Adrenal gland (tissue), 19 donors: ENCODE measurements at places on chromosomes 16 and 17. TPM values are rescaled to one million over a fixed set of nuclear protein-coding genes. Genes with fewer than 3 reads are reported as not detected.

GRCh38 chr17:45129940-45130680 is 2.2 kb downstream of the PLCD3 start:
- no peaks in the 10 kb centered on the region for H3K27me3 ChIP-seq
- no peaks in the 10 kb centered on the region for H3K36me3 ChIP-seq
- DNase-seq = peak; percentile 86
- no peak overlapping the region for H3K4me3 ChIP-seq

DNA sequence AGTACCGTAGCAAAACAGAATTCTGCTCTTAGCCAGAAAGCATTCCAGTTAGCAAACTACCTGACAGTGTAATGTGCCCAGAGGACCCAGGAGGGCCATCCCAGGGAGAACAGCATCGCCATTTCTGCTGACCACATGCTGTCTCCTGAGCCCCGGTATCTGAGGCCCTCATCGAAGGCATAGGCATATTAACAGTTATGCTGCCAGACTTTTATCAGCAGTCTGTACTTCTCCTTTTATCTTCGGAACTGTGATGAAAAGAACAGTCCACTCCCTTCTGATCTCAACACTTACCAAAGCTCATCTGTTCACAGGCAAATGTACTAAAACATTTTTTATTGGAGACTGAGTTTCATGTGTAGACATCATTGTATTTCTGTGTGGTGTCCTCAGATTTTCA is 236.4 kb downstream of the PRKCA start:
- H3K4me3 ChIP-seq = no peak overlapping the region
- H3K27ac ChIP-seq = peak overlapping the region; percentile 17
- no peaks in the 10 kb centered on the region for H3K36me3 ChIP-seq
- DNase-seq = no peak
- H3K4me1 ChIP-seq = peaks cover 50% of the 10 kb centered on the region

GRCh38 chr16:20515688-20516090 is 60.5 kb downstream of the ACSM2B start:
- H3K4me3 ChIP-seq = no peak overlapping the region
- no peak overlapping the region for H3K27ac ChIP-seq
- no peaks in the 10 kb centered on the region for H3K27me3 ChIP-seq
- no peaks in the 10 kb centered on the region for H3K36me3 ChIP-seq
- H3K4me1 ChIP-seq = no peaks in the 10 kb centered on the region
- no peak for DNase-seq

- no peaks in the 10 kb centered on the region for H3K36me3 ChIP-seq
- H3K27me3 ChIP-seq = no peaks in the 10 kb centered on the region
- no peak overlapping the region for H3K4me3 ChIP-seq
- no peak overlapping the region for H3K27ac ChIP-seq
- peak; percentile 25 for DNase-seq
- H3K4me1 ChIP-seq = no peaks in the 10 kb centered on the region
Observed at GRCh38 chr16:83887564-83887963, 11.4 kb upstream of the MLYCD start.

GRCh38 chr16:86556576-86556975 is 1.5 kb upstream of the MTHFSD start:
- no peak for DNase-seq
- H3K27ac ChIP-seq = no peak overlapping the region
- peaks cover 7% of the 10 kb centered on the region for H3K4me1 ChIP-seq
- H3K36me3 ChIP-seq = no peaks in the 10 kb centered on the region

DNA sequence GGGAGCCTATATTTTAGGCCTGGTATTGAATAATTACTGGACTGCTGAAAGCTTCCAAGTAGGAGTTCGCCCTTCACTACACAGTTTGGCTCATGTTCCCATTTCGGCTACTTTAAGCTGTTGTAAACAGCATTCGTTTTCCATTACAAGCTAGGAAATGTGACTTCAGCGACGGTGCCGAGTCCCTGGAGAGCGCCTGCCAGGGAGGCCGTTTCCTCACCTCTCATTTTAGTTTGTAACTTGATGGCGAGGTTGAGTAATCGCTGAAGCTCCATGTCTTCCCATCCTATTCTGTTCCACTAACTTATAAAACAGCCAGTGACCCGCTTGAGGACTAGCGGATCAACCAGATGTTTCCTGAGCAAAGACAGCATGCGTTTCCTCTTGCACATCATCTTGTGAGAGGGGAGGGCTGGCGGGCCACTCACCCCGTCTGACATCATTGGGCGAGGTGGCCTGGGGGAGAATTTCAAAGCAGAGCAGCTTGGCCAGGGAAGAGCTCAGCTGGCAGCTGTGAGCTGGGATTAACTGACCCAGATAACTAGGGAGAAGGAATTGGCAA is 32.9 kb downstream of the PCTP start:
- no peaks in the 10 kb centered on the region for H3K27me3 ChIP-seq
- no peak overlapping the region for H3K27ac ChIP-seq
- no peaks in the 10 kb centered on the region for H3K4me1 ChIP-seq

GRCh38 chr16:1069154-1069553 is 3.4 kb upstream of the SSTR5 start:
- H3K4me1 ChIP-seq = no peaks in the 10 kb centered on the region
- peaks cover 24% of the 10 kb centered on the region for H3K27me3 ChIP-seq
- H3K36me3 ChIP-seq = no peaks in the 10 kb centered on the region
- no peak overlapping the region for H3K27ac ChIP-seq
- no peak for DNase-seq
- H3K4me3 ChIP-seq = no peak overlapping the region

- DNase-seq = no peak
- no peak overlapping the region for H3K4me3 ChIP-seq
- H3K4me1 ChIP-seq = peaks cover 7% of the 10 kb centered on the region
Observed at GRCh38 chr17:80138856-80139426, 8.0 kb downstream of the EIF4A3 start.

DNA sequence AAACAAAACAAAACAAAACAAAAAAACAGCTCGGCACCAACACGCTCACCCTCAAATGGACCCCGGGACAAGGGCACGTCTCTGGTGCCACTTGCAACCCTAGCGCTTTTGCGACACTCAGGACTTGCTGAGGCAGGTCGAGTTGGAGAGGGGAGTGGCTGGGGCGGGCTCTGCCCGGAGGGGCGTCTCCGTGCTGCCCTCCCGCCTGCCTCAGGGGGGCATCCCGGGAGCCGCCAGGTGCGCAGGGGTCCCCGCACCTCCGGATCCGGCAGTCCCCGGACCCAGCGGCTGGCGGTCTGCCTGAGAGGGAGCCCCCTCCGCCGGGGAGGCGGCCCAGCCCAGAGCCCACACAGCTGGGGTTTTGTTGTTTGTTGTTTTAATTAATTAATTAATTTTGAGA is at the start of gene SLC52A1:
Gene SLC52A1, minus strand, starts transcription at position 112 of the 400 bp plus-strand sequence. CDS start 820 bp downstream, outside the sequence.
- peaks cover 6% of the 10 kb centered on the region for H3K27me3 ChIP-seq
- no peak for DNase-seq
- no peaks in the 10 kb centered on the region for H3K36me3 ChIP-seq
- H3K4me3 ChIP-seq = peak within 1 kb of the TSS; percentile 26

GRCh38 chr17:72338847-72339790 is 218.3 kb downstream of the SOX9 start:
- H3K4me3 ChIP-seq = no peak overlapping the region
- H3K36me3 ChIP-seq = no peaks in the 10 kb centered on the region
- DNase-seq = peak; percentile 16
- no peak overlapping the region for H3K27ac ChIP-seq
- H3K27me3 ChIP-seq = no peaks in the 10 kb centered on the region

DNA sequence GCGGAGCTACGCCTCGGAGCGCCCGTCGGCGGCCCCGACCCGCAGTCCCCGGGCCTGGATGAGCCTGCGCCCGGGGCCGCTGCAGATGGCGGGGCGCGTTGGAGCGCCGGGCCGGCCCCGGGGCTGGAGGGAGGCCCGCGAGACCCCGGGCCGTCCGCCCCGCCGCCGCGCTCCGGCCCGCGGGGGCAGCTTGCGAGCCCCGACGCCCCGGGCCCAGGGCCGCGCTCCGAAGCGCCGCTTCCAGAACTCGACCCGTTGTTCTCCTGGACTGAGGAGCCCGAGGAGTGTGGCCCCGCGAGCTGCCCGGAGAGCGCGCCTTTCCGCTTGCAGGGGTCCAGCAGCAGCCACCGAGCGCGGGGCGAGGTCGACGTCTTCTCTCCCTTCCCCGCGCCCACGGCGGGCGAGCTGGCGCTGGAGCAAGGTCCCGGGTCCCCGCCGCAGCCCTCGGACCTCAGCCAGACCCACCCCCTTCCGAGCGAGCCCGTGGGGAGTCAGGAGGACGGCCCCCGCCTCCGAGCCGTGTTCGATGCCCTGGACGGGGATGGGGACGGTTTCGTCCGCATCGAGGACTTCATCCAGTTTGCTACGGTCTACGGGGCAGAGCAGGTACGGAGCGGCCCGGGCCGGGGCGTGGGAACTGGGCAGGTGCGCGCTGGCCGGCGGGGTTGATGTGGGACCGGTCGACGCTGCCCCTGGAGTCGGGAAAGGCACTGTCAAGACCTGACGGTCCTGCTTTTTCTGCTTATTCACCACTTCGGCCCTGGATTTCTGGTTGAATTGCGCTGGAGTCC is 861 bp downstream of the RAB11FIP3 start:
- peak; percentile 40 for DNase-seq
- H3K27ac ChIP-seq = peak overlapping the region; percentile 94
- no peaks in the 10 kb centered on the region for H3K27me3 ChIP-seq
- peaks cover 47% of the 10 kb centered on the region for H3K4me1 ChIP-seq

DNA sequence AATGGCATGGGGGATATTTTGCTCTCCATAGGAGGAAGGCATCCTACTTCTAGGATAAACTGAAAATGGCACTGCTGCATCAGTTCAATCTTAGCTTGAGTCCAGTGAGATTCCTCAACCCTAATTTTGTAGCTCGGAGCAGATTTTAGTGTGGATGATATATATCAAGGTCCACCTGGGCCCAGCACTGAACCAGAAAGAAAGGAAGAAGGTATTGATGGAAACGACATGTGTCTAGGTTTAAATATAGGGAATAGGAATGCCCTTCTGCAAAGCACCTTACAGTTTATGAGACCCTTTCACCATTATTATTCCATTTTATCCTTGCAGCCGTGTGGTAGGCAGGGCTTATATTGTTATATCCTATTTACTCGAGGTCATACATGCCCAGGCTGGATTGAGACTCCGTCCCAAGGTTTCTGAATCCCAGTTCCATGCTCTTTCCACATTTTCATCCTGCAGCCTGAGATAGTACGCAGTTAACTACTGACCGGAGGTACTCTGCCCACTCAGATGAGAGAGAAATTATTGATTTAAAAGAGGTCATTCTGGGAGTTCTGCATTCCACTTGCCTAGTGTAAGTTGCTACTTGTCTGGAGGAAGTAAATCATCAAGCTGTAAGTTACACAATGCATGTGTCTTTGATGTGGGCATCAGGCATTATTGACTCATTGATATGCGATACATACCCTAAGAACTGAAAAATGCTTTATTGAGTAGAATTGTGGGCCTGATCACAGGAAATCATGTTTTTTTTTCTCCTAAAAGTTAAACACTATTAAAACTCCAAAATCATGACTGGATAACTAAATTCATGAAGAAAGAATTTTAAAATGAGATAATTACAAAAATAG is 10.1 kb downstream of the KRT39 start:
- H3K27ac ChIP-seq = no peak overlapping the region
- no peaks in the 10 kb centered on the region for H3K4me1 ChIP-seq
- no peaks in the 10 kb centered on the region for H3K27me3 ChIP-seq
- no peaks in the 10 kb centered on the region for H3K36me3 ChIP-seq
- H3K4me3 ChIP-seq = no peak overlapping the region

DNA sequence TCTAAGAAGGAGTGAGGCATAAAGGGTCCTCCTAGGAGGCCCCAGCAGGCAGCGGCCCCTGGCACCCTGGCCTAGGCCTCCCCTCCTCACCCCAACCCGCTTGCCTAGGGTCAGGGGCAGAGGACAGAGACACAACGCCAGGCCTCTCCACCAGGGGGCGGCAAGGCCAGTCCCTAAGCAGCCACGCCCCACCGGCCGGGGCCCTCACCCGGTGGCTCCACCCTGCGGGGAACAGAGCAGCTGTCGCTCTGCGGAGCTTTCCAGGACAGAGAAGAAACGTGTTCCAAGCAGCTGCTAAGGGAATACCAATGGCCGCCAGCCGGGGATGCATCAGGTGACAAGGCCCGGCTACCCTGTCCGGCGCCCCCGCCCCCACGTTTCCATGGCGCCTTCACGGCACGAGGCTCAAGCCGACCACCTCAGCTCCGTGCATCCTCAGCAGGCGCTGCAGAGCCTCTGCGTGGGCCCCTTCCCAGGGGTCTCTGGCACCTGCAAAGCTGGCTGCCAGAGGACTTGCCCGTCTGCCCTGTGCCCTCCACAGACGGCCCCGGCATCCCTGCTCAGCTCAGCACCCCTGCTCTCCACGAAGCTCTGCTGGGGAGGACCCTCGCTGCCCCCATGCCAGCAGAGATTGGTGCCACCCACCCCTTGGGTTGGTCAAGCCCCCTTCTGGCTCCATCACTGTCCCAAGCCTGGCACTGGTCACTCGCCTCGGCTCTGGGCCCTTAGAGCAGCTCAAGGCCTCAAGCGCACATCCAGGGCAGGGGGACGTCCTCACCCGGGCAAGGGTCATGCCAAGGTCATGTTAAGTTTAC is 5.6 kb downstream of the ZNF598 start:
- peaks cover 42% of the 10 kb centered on the region for H3K4me1 ChIP-seq
- peaks cover 45% of the 10 kb centered on the region for H3K36me3 ChIP-seq
- peak; percentile 93 for DNase-seq
- no peak overlapping the region for H3K4me3 ChIP-seq

Gene MYH2
- total RNA-seq = not detected

Gene ELP5
- 80.4 TPM for total RNA-seq

Gene LDHD
- 26.1 TPM for total RNA-seq

Gene TNK1
- total RNA-seq = 1.9 TPM

Gene KCTD11
- 6.8 TPM for total RNA-seq

Gene LRRC37A2
- 5.6 TPM for total RNA-seq

Gene ATP2A1
- 0.97 TPM for total RNA-seq

Gene RHBDL3
- total RNA-seq = 6.8 TPM

Gene CTF1
- 4.3 TPM for total RNA-seq
